C1 segment of cervical spinal cord (tissue), 14 donors: ENCODE measurements at places on chromosomes 13 and 19.

- DNase-seq = no peak
Measured at GRCh38 chr13:100528353-100528752, 60.2 kb downstream of the GGACT start.

- no peak for DNase-seq
Measured at GRCh38 chr13:110054041-110054440, 252.9 kb downstream of the COL4A1 start.

DNA sequence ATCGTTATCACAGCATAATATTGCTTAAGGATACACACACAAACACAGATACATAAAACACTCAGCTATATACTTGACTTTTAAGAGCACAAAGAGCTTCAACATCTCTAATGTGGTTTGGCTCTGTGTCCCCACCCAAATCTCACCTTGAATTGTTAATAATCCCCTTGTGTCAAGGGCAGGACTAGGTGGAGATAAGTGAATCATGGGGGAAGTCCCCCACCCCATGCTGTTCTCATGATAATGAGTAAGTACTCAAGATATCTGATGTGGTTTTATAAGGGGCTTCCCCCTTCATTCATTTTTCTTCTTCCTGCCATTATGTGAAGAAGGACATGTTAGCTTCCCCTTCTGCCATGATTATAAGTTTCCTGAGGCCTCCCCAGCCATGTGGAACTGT lies 481.4 kb downstream of the PCDH9 start:
- no peak for DNase-seq

GRCh38 chr13:21150013-21150412 lies 26.3 kb downstream of the SKA3 start:
- DNase-seq = no peak

- DNase-seq = no peak
Measured at GRCh38 chr13:78045916-78046315, 127.3 kb upstream of the EDNRB start.

- DNase-seq = no peak
Measured at GRCh38 chr13:43377149-43377548, 353.8 kb downstream of the DNAJC15 start.
